ENCODE measurements at places on chromosomes 1 and 21.

DNA sequence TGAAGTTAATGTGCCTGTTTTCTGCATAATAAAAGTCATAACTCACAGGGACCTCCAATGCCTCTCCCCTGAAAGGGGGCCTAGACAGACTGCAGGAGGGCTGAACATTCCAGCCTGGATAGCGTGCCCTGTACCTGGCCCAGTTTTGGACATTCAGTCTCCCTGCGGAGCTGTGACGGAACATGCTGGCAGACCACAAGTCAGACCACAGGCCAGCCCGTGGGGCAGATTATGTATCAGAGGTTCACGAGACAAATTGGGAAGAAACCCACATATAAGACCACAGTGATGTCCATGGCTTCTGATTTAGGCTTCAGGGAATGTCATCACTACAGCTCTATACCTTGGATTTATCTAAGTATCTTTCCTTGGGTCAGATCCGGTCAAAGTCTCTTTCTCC, 151.5 kb upstream of the POU3F1 start:
- DNase-seq: no peak

DNA sequence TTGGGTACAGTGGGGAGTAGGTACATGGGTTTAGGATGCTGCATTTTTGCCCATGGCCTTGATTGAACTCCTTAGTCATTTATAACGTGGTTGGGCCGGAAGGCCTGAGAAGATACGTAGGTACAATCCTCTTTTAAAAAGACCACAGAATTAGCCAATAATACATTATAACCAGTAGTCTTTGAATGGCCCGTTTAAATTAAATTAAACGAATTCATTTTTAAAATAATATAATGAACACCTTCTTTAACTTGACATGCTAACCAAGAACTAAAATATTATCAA, 20.1 kb upstream of the ADAR start:
- no peak for DNase-seq

- no peak for DNase-seq
Observed at GRCh38 chr1:99965646-99966375, 4.0 kb upstream of the SLC35A3 start.

GRCh38 chr1:87044424-87044823, 130.0 kb downstream of the HS2ST1 start:
- DNase-seq: no peak

DNA sequence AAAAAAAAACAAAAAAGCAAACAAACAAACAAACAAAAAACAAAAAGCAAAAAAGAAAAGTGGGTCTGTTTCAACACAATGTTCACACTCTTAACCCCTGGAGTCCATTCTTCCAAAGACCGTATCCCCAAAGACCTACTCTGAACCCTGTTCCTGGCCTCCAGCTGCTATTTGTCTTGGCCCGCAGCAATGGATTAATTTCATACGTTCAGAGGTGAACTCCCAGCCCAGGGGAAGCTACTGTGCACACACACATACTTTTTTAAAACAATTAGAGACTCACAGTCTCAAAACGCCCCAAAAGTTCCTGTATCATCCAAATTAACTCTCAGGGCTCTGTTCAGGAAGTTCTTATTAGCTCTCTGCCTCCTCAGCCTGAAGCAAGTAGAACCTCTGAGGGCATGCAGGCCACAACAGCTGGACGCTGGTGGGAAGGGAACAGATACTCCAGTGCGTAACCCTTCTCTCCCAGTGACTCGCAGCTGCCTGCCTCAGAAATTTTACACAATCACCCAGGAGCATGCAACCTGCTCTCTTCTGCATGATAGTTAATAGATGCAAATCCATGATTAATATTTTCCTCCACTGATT, 395.4 kb downstream of the RRAGC start:
- DNase-seq: no peak

DNA sequence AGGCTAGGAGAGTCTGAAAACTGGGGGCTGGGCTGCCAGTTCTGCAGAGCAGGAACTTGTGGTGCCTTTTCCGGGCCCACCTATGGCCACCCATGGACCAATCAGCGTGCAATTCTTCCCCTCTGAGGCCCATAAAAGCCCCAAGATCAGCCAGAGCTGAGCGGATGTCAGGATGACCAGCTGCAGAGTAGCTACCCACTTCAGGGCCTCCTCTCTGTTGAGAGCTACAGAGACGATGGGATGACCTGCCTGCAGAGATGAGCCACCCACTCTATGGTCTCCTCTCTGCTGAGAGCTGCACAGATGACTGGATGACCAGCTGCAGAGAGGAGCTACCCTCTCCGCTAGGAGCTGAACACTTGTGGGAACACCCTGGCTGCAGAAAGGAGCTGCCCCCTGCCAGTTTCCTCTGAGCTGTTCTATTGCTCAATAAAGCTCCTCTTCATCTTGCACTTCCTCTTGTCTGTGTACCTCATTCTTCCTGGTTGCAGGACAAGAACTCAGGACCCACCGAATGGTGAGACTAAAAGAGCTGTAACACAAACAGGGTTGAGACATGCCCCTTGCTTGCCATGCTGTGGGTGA, 12.8 kb upstream of the AADACL4 start:
- DNase-seq: no peak

GRCh38 chr1:53296117-53296749, 31.6 kb downstream of the LRP8 start:
- no peak for DNase-seq

- DNase-seq: no peak
Observed at GRCh38 chr1:38129473-38129872, 82.9 kb upstream of the POU3F1 start.

Measured in activated naive CD4-positive, alpha-beta T cell (primary cell).